Pericardium fibroblast (primary cell): ENCODE measurements at places on chromosomes 12 and 14. TPM values are rescaled to one million over a fixed set of nuclear protein-coding genes. Genes with fewer than 3 reads are reported as not detected.

The MYF6 gene
- total RNA-seq, result not detected in 2 replicates

The KRT4 gene
- total RNA-seq, result not detected in 2 replicates

The SMAGP gene
- 13.7 and 22.2 TPM in 2 replicates for total RNA-seq

The ACSM4 gene
- total RNA-seq, result not detected in 2 replicates

The TRIM9 gene
- 0.09 and 0.47 TPM in 2 replicates for total RNA-seq

The GPR162 gene
- 3.7 and 5.6 TPM in 2 replicates for total RNA-seq
